ENCODE measurements at places on chromosomes 11 and 22.

- DNase-seq: no peak
Observed at GRCh38 chr11:18106688-18107087, 806 bp upstream of the SAAL1 start.

GRCh38 chr22:44028091-44028490 lies 4.0 kb downstream of the PARVB start:
- no peak for DNase-seq

DNA sequence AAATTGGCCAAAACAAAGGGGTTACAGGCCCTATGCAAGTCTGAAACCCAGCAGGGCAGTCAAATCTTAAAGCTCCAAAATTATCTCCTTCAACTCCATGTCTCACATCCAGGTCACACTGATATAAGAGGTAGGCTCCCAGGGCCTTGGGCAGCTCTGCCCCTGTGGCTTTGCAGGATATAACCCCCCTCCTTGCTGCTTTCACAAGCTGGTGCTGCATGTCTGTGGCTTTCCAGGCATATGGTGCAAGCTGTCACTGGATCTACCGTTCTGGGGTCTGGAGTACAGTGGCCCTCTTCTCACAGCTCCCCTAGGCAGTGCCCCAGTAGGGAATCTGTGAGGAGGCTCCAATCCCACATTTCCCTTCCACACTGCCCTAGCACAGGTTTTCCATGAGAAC lies 519.6 kb downstream of the ETS1 start:
- DNase-seq: no peak

- DNase-seq: no peak
Observed at GRCh38 chr11:2489083-2489482, 44.3 kb downstream of the KCNQ1 start.

DNA sequence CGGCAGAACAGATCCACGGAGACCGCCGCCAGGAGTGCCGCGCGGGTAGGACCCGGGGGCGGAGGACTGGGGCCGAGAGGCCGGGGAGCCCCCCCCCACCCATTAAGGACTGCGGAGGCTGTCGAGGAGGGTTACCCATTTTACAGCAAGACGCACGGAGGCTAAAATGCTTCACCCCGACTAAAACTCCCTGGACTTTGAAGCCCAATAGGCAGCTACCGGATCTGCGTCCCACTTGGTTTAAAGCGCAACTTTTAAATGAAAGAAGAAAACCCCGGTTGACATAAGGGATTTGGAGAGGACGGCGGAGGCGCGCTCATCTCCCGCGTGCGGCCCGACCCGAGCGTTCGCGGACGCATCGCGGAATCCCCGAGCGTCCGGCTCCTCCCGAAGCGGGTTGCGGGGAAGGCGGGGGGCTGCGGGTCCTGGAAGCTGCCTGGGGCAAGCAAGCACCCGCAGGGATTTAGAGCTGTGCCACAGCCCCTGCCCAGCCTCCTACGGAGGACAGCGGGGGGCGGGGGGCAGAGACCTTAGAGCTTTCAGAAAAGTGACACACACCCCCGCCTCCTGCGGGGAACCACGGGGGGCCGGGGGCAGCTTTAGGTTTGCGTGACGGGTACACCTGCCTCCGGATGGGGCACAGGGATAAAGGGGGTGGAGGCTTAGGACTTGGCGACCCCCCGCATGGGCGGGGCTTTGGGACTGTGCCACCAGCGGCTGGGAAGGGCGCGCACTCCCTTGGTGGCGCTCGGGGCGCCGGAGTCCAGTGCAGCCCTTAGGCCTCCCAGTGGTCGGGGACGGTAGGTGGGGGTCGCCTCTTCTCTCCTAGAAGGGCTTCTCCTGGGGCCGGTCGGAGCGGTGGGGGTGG lies 760 bp upstream of the CELSR1 start:
- no peak for DNase-seq

GRCh38 chr22:29081517-29082236 lies 8.8 kb downstream of the KREMEN1 start:
- no peak for DNase-seq

- DNase-seq: no peak
Observed at GRCh38 chr11:118998822-118999221, 884 bp downstream of the CENATAC start.

DNA sequence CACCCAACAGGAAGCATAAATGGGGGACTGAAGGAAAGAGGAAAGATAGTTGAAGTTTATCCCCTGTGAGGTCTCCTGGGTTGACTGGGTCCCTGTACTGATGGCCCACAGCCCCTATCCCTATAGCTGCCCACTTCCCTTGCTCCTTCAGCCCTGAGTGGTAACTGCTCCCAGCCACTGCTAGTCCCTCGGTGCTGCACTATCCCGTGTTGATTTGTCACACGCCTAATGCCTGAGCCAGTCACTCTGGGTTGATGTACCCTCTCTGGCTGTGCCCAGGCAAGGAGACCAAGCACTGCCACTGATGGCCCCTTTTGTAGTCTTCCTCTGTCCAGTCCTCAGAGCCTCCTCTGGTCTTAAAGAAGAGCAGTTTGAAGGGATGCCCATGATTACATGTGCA lies 9.6 kb downstream of the GDPD5 start:
- DNase-seq: no peak

- DNase-seq: no peak
Observed at GRCh38 chr11:43567396-43567975, 113.1 kb upstream of the HSD17B12 start.

DNA sequence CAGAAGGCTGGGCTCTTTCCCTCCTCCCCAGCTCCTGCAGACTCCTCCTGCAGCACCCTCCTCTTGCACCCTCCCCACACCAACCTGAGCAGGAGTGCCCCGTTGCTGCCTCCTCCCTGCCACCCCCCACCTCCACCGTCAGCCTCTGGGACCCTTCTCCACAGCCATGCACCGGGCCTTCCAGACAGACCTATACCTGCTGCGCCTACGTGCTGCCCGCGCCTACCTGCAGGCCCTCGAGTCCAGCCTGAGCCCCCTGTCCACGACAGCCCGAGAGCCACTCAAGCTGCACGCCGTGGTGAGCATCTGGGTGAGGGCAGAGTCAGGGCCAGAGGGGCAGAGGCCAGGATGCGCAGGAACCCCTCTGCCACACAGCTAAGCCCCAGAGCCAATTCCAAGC lies 16.2 kb downstream of the ZDHHC24 start:
- no peak for DNase-seq

DNA sequence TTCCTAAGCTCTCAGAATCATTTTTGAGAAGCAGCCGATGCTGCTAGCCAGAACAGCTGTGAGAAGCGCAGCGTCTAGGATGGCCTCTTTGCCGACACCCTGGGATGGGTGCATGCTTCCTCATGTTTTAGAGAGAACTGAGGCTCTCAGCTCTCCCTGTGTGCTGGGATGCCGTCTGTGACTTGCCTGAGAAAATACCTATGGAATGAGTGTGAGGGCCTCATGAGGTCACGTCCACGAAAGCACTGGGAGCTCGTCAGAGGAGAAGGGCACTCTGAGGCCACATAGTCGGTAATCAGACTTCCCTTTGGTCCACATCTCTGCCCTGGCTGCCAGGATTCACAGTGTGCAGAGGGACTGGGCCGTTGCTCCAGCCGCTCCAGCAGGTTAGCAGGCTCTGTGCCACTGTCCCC lies 54.7 kb downstream of the MICAL3 start:
- DNase-seq: no peak

GRCh38 chr22:46040471-46041465 lies 63.8 kb upstream of the WNT7B start:
- no peak for DNase-seq

- DNase-seq: no peak
Observed at GRCh38 chr11:4482445-4482844, at the start of gene OR52K1. Gene OR52K1, plus strand, starts transcription at chr11:4482646. Its CDS starts 6,255 bp downstream, at chr11:4488901.

- no peak for DNase-seq
Observed at GRCh38 chr22:40504285-40505249, 132.0 kb downstream of the MRTFA start.

GRCh38 chr11:37026741-37027140 lies 428.7 kb upstream of the RAG2 start:
- no peak for DNase-seq
